ENCODE measurements at places on chromosomes 16 and 17.

- DNase-seq, result peak; percentile 76
Measured at GRCh38 chr17:49694847-49695697, 12.7 kb downstream of the SLC35B1 start.

DNA sequence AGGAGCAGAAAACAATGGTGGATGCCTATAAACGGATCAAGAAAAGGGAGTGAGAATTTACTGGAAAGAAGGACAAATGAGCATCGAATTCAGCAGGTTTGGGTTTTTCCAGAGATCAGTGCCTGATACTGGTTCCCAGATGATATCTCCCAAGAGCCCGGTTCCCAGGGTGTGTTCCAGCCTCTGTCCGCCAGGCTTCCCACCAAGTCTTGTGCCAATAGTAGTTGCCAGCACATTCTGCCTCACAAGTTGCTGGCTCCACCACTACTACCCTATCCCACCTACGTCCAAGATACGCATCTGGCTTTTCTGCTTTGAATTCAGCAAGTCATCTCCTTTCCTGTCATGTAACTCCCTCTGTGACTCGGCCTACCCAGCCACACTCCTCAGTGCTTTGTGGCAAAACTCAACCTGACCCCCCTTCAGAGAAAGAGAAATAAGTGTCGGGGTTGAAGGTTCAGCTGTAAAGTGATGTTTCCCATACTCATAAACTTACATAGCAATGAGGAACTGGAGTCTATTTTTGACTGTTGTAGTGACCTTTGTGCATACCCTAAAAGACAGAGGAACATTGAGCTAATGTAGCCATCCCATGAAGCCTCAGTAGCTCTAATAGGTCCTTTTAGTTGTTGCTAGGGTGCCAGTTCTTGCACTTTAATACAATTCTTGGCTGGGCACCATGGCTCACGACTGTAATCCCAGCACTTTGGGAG lies 277.0 kb downstream of the IRX3 start:
- no peak for DNase-seq

DNA sequence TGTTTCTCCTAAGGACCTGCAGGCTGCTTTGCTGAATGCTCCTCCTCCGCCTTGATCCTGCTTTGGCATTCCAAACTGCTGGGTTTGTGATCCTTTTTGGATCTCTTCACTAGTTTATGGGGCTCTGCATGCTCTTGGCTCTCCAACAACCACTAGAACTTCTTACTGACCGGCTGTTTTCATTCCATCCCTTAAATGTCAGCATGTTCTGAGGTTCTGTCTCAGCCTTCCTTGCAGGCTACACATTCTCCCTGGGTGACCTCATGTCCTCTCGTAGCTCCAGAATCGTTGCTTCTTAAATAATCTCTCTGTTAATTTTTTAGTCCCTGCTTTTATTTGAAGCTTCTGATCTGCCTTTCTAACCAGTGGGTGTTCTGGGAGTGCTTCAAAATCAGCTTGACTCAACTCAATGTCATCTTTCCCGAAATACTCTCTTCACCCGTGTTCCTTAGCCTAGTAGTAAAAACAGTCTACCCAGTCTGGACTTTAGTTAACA lies 119.0 kb upstream of the HS3ST2 start:
- no peak for DNase-seq

DNA sequence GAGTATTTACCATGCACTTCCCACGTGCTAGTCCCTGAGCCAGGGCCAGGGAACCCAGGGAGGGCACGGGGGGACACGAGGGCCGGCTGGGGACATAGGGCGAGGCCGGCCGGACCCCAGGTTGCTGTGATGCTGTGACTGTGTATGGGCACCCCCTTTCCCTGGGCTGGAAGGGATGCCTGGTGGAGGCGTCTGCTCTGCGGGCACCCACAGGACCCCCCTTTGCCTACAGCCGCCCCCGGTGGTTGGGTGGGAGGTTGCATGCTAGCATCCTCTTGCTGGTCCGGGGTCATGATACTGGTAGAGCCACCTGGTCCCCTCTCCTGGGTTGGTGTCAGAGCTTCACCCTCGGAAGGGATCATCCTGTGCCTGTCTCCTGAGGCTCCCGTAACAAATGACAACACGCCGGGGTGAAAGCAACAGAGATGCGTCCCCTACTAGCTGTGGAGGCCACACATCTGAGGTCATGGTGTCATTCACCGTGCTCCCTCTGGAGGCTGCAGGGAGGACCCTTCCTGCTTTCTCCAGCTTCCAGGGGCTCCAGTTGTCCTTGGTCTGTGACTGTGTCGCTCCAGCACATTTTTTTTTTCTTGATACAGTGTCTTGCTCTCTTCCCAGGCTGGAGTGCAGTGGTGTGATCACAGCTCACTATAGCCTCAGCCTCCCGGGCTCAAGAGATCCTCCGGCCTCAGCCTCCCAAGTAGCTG lies 3.1 kb upstream of the CIAO3 start:
- no peak for DNase-seq

DNA sequence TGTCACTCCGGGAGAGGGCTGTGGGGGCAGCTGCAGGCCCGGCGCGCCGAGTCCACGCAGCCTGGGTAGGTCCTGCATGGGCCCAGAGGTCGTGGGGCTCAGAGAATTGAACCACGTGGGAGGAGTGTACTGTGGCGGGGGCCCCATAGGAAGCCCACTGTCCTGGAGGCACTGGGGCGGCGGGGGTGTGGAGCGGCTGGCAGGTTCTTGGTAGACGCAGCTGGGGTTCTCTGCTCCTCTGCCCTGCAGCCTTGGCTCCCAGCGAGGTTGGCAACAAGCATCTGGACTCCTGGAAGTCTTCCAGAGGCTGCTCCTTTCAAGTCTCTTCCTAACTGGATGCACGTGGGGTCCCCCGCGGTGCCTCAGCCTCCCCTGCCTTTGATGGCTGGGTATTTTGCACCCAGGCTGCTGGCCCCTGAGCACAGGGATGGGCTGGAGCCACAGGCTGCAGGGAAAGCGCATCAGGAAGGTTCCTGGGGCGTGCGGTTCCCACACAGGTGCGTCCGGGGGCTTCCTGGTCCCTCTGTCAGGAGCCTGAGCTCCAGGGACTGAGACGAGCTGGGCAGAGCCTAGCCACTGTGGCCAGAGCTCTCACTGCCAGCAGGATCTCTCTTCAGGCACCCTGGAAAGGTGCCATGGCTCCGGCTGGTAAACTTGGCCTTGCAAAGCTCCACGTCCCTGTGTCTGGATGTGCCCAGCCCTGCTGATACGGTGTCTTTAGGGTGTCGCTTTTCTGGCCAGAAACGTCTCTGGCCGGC lies 9.3 kb downstream of the KCTD5 start:
- DNase-seq, result no peak

GRCh38 chr17:14019186-14019956 lies 49.9 kb upstream of the COX10 start:
- DNase-seq, result no peak

- DNase-seq, result no peak
Measured at GRCh38 chr16:68113059-68113761, 28.0 kb downstream of the NFATC3 start.

DNA sequence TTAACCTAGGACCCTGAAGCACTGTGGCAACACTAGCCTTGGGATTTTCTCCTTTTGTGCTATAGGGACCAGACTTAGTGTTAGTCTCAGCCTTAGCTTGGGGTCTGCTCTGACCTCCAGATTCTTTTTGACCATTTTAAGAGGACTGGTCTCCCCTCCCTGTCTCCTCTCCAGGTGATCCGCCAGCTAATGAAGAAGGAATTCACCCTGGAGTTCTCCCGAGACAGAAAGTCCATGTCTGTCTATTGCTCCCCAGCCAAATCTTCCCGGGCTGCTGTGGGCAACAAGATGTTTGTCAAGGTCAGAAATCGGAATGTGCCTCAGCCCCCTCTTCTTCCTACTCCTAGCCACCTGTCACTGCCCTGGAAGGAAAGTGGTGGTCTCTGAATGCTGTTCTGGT lies 19.5 kb downstream of the ATP2A1 start:
- no peak for DNase-seq

- DNase-seq, result no peak
Measured at GRCh38 chr16:50888486-50889261, 146.8 kb downstream of the CYLD start.

DNA sequence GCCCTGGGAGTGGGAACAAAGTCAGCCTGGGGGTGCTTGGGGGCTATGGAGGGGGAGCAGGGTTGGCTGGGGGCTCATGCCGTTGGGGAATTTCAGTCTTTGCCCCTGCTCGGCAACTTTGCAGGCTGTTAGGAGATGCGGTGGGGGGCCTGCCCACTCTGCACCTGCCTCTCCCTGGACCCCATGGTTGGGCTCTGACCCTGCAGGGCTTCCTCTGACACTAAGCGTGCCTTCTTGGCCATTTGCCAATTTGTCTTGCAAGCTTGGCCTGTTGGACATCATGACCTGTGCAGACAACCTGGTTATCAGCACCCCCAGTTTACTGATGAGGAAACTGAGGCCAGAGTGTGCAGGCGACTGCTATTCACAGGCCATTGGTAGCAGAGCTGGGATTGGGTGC lies 14.6 kb downstream of the ADCY7 start:
- DNase-seq, result no peak

- DNase-seq, result no peak
Measured at GRCh38 chr17:82303944-82304808, 13.2 kb downstream of the CD7 start.

DNA sequence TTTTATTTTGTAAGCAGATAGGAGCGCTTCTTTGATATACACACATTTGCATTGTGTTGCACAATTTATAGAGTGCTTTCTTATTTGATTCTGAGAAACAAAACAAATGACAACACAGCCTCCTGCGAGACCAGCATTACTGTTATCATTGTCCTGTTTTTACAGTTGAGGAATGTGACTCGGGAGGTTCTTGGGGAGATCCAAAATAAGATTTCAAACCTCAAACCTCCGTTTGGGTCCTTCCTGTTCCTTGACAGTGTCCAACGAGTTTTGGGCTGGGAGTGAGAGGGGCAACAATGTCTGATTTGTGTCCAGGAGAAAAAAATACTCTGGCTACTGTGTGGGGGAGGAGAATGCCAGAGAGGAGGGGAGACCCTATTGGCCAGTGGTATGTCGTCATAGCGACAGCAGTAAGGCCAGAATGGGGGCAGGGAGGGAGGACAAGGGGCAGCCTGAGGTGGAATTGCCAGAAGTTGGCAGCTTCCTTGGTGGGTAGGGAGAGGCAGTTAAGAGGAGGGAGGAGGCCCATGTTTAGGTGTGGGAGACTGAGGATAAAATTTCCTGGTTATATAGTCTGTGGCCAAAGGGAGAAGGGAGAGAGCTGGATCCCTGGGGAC lies 45.5 kb downstream of the TMEM132E start:
- DNase-seq, result no peak

DNA sequence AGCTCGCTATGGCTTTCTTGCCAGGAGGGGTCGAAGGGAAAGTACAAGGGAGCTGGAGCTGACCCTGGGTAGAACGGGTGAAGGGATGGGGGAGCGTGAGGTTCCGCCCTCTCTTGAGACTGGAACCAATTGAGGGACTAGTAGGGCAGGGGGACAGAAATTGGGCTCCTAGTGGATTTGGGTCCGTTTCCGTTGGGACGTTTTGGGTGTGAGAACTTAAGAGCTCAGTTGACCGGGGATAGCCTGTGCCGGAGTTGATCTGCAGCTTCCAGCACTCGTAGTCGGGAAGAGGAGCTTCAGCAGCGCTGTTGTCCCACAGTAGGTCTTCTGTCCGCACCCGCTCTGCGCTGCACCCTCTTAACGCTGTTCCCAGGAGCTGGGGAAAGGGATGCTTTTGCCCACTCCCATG lies 481 bp downstream of the CNTROB start:
- no peak for DNase-seq

DNA sequence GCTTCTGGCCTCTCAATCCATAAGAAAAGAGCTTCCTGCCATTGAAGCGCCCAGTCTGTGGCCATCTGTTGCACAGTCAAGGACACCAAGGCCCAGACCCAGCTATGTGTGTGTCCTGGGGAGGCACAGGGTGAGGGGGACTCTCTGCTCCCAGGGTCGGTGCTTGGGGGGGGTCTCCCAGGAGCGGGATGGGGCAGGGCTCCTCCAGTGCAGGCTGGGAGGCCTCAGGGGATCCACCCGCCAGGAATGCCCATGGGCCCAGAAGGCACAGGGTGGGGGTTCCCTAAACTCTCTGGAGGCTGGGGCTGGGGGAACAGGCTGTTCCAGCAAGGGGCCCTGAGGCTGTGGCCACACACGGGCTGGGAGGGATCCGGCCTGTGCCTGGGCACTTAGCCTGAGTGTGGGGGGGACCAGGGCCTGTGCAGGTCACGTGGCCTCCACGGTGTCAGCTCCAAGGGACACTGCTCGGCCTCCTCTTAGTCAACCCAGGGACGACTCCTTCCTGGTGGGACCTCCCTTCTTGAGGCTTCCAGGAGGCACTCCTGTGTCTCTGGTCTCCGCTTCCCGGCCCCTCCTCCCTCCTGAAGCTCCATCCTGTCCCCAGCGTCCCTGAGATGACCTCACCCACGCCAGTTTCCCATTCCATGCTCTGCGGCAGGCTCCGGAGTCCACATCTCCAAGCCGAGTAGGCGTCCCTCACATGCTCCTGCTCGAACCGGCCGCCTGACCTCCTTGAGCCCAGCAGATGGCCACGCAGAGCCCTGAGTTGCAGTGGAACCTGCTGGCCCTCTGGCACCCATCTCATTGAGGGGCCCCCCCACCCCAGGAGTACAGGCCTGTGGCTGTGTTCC lies 23.1 kb upstream of the BAHCC1 start:
- DNase-seq, result no peak

- no peak for DNase-seq
Measured at GRCh38 chr17:32777436-32777835, 99.5 kb downstream of the MYO1D start.

GRCh38 chr16:54370278-54371040 lies 83.9 kb upstream of the IRX3 start:
- no peak for DNase-seq

GRCh38 chr16:67676939-67677338 lies 10.3 kb downstream of the C16orf86 start:
- no peak for DNase-seq

DNA sequence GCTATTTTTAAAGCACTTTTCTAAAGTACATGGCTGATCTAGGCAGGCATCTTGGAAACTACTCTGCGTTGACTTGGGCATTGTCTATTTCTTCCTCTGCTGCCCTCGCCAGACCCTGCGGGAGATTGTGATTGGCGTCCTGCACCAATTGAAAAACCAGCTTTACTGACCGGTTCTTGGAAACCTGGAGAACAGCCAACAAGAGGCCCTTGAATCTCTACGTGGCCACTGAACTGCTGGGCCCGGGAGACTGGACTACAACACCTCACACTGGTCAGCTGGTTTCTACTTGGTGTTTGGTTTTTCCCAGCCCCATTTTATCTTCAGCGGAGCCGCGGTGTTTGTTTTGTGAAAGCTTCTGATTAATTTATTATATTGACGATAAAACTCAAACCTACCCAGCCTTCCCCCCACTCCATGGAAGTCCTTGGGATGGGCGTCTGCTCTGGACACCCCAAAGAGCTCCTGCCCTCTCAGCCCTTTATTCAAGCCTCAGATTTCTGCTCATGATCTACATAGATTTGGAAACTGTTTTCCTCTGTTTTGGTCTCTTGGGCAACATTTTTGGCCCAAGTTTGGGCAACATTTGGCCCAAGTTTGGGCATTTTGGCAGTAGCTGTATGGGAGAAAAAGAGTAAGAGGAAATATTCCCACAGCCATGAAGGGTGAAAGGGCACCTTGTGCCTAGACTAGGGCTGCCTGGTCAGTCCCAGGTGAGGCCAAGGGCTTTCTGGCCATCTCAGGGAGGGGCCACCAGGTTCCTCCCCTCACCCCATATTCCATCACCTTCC lies 4.7 kb downstream of the MLX start:
- DNase-seq, result no peak

- DNase-seq, result no peak
Measured at GRCh38 chr16:67258161-67258835, 9.5 kb downstream of the SLC9A5 start.

Measured in activated CD8-positive, alpha-beta memory T cell treated with anti-CD3 and anti-CD28 coated beads, Interleukin-2, amount 50 U/mL, for 4 hours (primary cell).